Aorta (tissue), 5 donors: ENCODE measurements at places on chromosomes 1 and 21. TPM values are rescaled to one million over a fixed set of nuclear protein-coding genes. Genes with fewer than 3 reads are reported as not detected.

Gene AIRE
- 0.19 TPM for total RNA-seq

Gene AMY2A
- total RNA-seq = 4.2 TPM

Gene KLHDC9
- 0.78 TPM for total RNA-seq

Gene PTAFR
- total RNA-seq = 8.8 TPM

Gene KISS1
- total RNA-seq = not detected

Gene AGT
- 49.1 TPM for total RNA-seq
